Activated CD4-positive, alpha-beta T cell treated with anti-CD3 and anti-CD28 coated beads for 24 hours (primary cell): ENCODE measurements at places on chromosomes 1 and 21.

DNA sequence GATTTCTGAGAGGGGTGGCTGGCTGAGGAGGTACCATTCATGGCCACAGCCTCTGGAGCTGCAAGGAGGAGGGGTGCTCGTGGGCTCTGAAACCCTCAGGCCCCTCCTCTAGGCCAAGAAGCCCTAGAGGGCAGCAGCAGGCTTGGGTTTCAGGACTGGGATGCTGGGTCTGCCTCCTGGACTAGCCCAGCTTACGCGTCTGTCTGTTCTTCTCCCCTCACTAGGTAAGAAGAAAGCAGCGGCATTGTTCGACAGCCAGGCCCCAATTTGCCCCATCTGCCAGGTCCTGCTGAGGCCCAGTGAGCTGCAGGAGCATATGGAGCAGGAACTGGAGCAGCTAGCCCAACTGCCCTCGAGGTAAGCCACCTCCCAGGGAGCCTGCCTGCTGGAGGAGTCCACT, 60.3 kb downstream of the TMEM53 start:
- no peak for DNase-seq

DNA sequence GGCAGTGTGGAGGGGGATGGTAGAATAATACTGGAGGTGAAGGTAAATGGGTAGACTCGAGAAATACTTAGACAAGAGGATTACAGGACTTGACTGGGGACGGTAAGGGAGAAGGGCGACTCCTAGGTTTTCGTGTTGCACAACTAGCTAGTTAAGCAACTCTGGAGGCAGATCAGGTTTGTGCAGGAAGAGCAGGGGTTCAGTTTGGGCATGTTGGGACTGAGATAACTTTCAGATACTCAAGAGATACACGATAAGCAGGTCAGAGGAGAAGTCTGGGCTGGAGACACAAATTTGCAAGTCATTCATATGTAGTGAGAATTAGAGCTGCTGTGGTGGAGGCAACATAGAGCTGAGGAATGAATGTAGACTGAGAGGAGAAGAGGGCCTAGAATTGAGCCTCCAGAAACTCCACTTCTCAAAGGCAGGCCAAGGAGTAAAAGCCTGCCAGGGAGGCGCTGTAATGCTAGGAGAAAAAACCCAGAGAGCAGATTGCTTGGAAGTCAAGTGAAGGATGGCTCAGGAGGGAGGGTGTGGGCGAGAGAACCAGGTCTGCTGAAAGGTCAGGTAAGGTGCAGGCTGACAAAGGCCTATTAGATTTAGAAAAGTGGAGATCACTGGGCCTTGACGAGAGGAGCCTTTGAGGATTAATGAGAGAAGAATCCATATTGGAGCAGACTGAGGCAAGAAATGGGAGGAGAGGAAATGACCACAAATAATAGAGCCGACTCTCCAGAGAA, 20.8 kb downstream of the MAB21L3 start:
- no peak for DNase-seq

DNA sequence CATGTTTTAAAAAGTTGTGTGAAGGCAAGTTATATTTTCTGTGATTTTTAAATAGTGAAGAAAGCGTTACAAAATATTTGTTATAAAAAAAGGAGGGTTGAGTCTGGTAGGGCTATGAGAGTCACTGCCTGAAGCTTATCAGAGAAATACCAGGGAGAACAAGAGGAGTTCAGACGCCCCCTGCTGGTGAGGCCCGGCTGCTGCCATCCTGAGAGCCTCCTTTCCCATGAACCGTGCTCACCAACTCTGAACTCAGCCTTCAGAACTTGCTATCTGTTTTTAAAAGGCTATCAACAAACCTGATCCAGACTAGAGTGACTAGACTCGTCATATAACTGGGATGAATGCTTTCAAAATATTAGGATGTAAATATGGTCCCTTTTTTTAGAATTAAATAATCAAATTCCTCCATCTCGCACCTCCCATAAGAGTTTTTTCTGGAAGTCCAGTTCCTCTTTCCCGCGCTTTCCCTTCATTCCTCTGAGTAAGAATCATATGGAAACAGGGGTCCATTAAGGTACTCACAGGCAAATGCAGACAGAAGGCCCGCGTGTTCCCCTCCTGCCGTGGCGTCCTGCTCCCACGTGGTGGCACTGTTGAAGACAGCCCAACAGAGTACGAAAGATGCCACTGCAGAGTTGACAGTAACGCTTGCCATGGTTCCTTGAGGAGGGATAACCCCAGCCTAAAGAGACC, 26.2 kb upstream of the SPATA6 start:
- DNase-seq: peak; percentile 60

- no peak for DNase-seq
Observed at GRCh38 chr1:33173091-33173490, 8.8 kb downstream of the TRIM62 start.

DNA sequence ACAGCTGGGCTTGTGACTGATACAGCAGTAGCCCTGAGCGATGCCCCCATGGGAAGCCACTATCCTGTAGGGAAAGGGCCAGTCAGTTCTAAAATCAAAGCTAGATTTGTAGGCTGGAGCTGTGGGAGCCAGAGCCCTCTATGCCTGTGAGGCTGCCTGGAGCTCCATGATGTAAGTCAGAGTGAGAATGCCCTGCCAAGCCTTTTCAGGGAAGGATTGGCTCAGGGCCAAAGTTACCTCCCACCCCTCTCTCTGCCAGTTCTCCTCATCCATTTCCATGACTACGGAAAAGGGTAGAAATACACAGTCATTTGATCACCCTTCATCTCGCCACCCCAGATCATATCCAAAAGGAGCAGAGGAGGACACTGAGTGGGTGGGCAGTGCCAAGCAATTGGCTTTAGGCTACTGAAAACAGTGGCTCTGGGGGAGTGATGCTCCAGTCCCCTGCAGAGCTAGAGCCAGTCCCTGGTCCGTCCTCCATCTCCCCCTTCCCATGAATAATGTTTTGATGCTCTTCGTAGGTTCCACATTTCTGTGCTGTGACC, 59.5 kb upstream of the KCNA3 start:
- DNase-seq: no peak

DNA sequence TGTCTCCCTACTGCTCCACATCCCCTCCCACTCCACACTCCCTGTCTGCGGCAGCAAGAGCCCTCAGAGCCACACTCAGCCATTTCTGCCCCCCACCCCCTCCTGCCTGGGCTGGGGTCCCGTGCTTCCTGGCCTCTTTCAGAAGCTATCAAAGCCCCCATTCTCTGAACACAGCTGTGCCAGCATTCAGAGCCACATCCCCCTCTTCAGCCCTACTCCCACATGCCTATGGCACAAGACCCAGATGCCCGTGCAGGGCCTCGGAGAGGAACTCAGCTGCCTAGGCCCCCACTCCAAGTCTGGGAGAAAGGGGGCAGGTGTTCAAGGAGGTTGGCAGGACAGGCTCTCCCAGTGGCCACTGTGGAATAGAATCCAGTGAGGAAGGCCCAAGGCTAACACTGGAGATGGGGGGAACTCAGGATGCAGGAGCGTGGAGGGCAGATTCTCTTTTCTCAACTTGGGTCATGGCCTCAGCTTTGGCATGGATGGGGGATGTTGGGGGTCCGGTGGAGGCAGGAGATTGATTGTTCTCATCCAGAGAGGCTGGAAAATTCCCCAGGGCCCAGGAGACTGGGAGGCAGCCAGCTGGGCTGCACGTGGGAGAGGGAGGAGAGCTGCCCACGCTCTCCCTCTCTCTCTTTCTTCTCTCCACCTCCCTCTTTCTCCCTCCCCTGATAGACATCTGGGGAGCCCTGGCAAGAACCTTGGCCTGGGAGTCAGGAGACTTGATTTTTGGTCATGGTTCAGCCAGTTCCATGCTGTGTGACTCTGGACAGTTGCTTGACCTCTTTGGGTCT, 3.5 kb upstream of the BCAN start:
- no peak for DNase-seq

GRCh38 chr21:27649762-27650161, 682.9 kb upstream of the ADAMTS5 start:
- DNase-seq: no peak

- no peak for DNase-seq
Observed at GRCh38 chr1:183091181-183091580, 68.0 kb downstream of the LAMC1 start.

DNA sequence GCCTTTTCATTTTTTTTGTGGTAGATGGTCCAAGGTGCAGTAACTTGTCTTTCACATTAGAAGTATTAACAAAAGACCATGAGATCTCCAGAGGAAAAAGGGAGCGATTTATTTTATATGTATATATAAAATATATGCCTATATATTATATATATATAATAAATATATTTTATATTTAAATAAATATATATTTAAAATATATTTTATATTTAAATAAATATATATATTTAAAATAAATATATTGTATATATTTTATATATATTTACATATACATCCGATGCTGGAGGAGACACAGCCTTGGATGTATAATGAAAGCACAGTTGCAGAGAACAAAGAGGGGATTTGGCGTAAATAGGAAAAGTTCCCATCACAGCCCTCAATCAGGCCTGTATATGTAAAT, 182.1 kb downstream of the KCNK2 start:
- no peak for DNase-seq

DNA sequence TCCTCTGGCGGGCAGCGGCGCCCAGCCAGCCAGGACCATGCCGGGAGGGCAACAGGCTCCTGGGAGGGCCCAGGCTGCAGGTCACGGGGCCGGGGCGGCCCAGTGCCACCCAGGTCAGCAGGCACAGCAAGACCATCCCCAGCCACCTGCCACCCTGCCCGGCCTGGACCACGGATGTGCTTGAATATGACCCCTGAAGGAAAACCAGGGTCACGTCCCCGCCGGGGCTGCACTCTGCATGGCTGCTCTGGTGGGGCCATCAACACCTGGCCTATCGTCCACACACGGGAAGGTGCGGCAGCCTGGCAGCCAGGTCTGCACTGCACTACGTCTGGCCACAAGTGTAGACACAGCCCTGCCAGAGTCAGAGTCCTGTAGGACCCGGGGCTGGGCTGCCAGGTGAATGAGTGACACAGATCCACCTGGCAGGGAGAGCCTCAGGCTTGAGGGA, 6.9 kb downstream of the WNT9A start:
- DNase-seq: no peak

DNA sequence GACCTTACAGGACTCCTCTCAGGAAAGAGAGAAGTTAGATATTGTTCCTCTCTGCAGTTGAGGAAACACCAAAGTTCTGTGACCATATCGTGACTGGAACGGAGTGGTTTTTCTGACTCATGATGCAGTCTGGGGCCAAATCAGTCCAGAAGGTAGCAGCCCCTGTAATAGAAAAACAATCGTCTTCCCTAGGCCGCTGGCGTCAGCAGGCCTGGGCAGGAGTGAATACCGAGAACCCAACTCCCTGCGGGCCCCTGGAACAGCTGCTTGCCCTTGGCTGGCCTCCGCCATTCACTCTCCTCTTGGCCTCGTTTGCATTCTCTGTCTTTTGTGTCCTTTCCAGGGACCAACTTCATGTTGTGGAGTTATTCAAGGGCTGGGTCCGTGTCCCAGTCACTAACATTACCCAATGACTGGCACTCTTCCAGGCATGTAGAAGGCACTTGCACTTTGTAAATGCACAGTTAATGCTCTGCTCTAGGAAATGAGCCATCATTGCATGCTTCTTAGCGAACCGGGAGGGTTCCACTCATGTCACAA, 10.9 kb upstream of the CD101 start:
- no peak for DNase-seq

GRCh38 chr1:151585622-151586021, 26.2 kb upstream of the SNX27 start:
- no peak for DNase-seq

- no peak for DNase-seq
Observed at GRCh38 chr1:233721004-233721595, 107.2 kb downstream of the KCNK1 start.

GRCh38 chr1:185816460-185816859, 82.3 kb downstream of the HMCN1 start:
- DNase-seq: no peak

- peak; percentile 78 for DNase-seq
Observed at GRCh38 chr1:6246497-6247467, 2.8 kb downstream of the HES3 start.

- no peak for DNase-seq
Observed at GRCh38 chr1:64092851-64093371, 110.5 kb upstream of the UBE2U start.

DNA sequence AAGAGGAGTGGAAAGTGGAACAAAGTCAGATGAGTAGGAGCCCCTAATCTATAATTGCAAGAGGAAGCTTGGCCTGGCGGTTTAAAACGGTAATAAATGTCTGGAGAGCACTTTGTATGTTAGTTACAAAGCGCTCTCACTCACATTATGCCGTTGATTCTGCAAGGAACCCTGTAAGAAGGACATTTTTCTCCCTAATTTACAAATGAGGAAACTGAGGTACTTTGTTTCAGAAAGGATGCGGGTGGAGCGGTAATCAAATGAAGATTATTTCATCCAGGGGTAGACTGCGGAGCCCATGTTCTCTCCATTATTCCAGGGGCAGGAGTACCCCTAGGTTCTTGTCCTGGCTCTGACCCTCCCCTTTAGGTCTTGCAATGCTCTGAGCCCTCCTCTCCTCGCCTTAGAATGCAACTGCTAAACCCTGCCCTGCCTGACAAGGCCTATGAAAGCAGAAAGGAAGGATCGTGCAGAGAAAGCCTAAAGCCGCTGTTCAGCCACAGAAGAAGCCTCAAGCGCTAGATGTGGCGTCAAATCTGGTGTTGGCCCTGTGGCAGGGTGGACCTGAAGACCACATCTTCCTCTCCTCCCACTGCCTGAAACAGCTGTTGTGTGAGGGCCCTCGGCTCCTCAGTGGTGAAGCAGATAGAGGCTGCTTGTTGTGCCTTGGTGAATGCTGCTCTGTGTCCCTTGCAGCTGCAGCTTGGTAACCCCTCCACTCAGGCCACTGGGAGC, 588 bp upstream of the PACC1 start:
- no peak for DNase-seq

- DNase-seq: peak; percentile 35
Observed at GRCh38 chr1:163315773-163316374, 5.9 kb upstream of the NUF2 start.

DNA sequence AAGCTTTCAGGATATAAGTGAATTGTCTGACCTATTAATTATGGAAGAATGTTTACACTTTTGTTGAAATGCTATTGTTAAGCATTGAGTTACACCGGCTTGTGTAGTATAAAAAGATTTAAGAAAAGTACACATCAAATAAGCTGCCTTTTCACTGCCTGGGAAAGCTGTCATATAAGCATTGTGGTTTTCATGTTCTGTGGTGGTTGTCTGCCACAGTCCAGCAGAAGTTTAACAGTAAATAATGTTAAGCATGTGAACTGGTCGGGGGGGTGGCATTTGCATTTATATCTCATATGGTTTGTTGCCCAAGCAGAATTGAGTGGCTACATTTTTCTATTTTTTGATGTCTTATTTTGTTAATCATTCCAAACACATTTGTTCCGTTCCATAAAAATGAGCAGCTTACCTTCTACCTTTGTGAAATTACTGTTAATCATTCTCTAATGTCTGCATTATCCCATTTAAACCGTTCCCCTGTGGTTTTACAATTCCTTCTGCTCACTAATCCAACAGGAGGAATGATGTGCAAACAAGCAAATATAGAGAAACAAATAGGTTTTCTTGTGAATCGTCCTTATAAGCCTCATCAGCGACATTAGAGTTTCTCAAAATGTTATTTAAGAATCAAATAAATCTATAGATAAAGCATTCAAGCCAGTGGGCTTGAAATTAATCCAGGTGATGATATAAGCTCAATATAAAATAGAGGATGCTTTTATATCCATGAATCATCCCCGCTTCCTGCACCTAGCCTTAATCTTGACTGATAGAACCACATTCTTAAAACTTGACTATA, 160.8 kb upstream of the SAMSN1 start:
- no peak for DNase-seq
